ENCODE measurements at places on chromosomes 13 and 19.

DNA sequence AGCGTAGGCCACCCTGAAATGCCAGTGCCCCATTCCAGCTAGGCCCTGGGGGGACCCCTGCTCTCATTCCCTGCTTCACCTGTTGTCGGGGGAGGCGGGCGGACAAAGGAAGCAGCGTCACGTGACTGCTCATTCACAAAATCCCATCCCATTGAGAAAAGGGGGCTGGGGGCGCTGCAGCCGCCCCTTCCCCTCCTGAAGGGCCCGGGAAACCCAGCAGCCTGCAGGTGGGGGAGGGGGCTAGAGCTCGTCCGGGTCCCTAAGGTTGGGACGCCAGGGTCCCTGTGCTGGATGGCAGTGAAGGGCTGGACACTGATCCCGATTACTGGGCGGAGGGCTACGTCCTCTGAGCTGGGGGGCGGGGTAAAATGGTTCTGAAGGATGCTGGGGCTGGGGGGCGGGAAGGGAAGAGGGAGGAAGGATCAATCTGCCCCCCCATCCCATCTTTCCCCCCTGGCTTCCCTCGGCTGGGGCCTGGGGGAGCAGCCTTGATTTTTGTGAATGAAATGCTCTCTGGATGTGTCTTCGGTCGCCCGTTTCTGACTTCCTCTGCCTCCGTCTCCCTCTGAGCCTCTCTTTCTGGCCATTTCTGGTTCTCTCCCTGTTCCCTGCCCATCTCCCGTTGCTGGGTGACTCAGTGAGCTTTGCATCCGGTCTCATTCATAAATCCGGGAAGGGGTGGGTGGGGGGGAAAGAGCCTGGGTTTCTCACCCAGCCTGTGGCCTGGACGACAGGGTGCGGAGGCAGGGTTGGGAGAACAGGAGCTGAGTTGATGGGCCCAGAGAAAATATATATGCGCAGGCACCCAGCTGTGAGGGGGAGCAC, 816 bp downstream of the SPRED3 start:
- no peak for DNase-seq

DNA sequence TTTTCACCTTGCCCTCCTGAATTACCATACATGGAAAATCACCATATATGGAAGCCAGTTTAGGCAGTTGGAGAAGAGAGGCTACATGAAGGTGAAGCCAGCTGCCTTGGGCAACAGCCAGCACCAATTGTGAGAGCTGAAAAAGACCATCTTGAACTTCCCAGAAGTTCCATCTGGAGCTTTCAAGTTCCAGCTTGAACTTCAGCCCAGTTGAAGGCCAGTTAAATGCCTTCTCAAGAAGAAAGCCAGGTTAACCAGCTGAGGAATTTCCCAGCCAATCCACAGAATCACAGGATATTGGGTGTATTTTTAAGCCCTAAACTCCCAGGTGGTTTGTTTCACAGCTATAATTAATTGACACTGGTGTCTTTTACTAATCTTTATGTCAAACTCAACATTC, 713.6 kb upstream of the MIR17HG start:
- no peak for DNase-seq

DNA sequence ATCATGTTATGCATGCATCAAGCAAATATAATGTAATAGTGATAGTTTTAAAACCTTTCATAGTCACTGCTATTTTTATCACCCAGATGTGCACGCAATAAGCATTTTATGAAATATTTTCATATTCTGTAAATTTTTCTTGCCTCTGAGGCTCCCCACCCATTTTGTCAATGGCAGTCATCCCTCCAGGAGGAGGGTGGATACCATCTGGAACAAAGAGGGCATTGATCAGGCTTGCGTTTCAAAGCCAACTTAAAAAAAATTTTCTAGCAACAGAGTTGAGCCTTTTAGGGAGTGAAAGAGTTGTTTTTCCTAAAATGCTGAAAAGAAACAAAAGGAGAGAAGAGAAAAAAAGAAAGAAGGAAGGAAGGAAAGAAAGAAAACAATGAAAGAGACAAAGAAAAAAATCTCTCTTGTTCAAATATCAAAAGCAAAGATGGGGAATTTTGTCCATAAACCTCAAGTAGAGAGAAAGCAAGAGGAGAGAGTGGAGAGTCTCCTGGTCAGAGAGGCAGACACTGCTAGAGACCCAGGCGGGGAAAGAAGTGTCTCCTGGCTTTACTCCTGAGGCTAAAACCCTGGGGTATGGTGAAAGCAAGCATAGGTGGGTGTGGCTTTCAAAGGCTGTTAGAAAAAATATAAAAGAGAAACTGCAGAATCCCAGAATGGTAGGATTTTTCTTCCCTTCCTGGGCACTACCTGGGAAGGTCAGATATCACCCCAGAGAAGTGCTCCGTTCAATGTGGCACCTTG, 63.6 kb upstream of the KLF12 start:
- no peak for DNase-seq

GRCh38 chr19:47778954-47779351, 450 bp downstream of the SELENOW start:
- DNase-seq, result no peak

DNA sequence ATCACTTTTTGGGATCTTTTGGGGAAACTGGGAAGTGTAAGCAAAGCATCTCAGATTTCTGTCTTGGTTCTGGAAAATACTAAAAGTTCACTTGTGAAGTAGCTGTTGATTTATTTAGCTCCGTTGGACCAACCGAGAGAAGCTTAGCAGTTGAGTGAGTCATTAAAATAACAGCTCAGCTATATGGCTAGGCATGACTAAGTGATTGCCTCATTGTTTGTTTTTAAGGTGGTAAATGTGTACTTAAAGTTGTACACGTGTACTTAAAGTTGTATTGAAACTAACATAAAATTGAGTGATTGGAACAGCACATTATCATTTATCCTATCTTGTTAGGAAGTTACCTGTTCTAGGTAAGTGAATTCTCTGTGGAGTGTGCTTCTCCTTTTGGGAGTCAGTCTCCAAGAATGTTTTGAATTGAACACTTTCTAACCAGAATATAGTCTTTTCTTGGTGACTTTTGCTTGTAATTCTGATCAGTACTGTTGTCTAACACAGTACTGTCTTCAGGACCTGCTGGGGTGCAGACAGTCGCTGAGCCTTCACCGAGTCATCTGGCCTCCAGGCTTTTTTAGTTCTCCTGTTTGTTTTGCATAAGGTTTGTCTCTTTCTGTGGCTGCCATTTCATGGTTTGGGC, 2.9 kb upstream of the DCUN1D2 start:
- DNase-seq, result peak; percentile 82

DNA sequence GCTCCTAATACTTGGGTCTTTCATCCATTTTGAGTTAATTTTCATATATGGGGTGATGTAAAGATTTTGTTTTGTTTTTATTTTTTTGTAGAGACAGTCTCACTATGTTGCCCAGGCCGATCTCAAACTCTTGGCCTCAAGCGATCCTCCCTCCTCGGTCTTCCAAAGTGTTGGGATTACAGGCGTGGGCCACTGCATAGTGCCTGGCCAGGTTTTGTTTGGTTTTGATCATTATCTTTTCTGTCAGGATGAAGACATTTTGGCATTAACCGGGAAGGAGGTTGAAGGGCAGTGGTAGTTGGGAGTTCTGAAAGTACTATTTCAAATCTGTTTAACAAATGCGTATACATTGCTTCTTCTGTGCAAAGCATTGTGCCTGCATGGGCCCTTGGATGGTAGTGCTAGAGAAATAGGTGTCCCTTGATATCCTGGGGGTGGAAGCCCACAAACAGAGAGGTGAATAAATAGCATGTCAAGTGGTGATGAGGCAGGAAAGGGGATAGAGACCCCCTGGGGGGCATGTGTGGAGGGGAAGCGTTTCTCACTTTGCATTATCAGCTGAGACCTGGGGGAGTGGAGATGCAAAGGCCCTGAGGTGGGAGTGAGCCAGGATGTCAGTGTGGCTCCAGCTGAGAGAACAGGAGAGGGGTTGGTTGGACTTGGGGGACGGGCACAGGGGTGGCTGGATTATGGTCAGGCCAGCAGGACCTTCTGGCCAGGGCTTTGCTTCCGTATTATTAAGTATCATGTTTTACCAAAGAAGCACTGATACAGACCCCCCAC, 41.4 kb downstream of the GATAD2A start:
- no peak for DNase-seq

GRCh38 chr19:4678881-4679790, 9.0 kb upstream of the MYDGF start:
- DNase-seq, result no peak

GRCh38 chr19:45403781-45404556, 900 bp downstream of the PPP1R13L start:
- DNase-seq, result peak; percentile 16

- DNase-seq, result no peak
Observed at GRCh38 chr13:77000475-77000874, 8.6 kb downstream of the CLN5 start.

DNA sequence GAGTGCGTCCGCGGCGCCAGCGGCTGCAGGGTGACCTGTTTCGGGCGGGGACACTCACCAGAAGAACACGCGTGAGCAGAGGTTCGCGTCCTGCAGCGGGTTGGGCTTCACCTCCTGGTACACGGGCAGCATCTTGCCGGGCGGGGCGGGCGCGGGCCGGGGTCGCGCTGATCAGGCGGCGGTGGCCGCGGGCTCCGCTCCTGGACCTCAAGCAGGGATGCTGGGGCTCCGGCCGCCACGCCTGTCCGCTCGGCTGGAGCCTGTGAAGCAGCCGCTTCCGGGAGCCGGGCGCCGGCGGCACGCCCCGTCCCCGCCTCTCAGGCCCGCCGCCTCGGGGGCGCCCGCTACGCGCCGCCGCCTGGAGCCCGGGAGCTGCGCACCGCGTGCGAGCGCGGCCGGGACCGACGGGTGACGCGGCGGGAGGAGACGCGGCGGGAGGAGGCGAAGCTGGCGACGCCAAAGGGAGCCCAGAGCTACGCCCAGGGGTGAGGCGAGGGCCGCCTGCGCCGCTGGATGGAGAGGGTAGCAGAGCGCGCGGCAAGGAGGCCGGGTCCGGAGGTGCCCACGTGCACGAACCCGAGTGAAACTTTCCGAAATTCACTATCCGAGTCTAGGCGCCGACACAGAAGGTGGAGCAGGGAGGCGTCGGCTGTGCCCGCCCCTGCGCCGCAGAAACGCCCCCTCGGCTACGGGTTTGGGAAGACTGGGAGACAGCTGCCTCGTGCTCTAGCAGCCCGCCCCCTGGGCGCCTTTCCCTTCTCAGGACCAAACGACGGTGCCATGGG, at the start of gene ABCC4:
Gene ABCC4 (minus strand): TSS at position 269 of the 785 bp plus-strand sequence. CDS start 137 bp downstream, at position 132.
- peak; percentile 84 for DNase-seq

- no peak for DNase-seq
Observed at GRCh38 chr13:44758630-44759383, 182.7 kb upstream of the TSC22D1 start.

- DNase-seq, result no peak
Observed at GRCh38 chr19:39937094-39937720, 2.8 kb upstream of the FCGBP start.

DNA sequence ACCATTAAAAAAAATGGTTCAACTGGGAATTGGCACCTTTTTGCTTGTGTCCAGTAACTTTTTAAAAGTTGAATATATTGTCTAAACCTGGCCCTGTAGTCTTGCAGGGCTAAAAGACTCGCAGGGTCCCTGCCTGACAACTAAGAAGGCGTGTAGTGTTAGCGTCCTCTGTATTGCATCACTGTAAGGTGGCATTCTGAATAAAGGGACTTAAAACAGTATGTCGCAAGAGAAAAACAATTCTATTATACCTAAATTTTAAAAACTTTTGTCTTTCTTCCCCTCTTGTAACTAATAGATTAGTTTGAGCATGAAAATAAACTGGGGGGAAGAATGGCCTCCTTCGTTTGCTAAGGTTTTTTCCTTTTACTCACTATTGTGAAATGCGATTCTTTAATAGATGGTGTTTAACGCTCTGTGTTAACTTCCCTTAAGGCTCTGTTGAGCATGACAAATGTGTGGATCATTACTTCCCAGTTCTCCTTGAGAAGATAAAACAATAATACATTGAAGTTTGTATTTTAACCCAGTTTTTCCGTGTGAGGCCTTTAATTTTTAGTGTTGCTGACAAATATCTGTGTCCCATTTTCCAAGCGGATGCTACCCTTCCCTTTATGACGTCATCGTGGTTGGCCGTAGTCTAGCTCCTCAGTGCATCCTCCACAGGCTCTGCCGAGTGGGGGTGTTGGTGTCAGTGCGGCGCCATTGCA, 134.6 kb downstream of the KATNAL1 start:
- no peak for DNase-seq

DNA sequence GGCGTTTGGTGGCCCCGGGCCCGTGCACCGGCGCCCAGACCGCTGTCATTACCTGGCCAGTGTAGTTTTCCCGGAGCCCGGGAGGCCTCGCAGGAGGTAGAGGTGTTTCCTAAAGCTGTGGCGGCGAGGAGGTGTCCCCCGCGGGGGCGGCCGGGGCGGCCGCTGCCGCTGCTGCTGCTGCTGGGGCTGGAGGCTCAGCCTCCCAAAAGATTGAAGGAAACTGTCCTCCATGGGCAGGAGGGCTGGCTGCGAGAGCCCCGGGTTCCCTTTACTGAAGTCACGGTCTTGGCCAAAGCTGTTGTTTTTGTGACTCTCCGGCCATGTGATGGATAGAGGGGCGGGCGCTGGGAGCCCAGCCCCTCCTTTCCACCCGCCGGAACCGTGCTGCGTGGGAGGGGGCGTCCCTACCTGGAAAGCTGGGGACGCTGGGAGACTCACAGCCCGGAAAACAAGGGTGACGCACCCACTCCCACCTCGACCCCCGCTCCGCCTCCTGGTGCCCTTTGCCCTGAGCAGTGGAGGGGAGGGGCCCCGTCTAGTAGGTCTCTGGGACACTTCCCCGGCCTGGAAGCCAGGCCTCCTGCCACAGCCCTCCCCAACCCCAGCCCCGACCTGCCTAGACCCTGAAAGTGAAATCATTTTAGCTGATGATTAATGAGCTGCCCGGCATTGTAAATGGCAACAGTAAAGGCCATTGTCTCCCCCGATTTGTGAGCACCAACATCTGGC, at the start of gene N4BP2L1:
Gene N4BP2L1 (minus strand): TSS at position 279 of the 729 bp plus-strand sequence. CDS start 48 bp downstream, at position 231.
- peak; percentile 26 for DNase-seq

DNA sequence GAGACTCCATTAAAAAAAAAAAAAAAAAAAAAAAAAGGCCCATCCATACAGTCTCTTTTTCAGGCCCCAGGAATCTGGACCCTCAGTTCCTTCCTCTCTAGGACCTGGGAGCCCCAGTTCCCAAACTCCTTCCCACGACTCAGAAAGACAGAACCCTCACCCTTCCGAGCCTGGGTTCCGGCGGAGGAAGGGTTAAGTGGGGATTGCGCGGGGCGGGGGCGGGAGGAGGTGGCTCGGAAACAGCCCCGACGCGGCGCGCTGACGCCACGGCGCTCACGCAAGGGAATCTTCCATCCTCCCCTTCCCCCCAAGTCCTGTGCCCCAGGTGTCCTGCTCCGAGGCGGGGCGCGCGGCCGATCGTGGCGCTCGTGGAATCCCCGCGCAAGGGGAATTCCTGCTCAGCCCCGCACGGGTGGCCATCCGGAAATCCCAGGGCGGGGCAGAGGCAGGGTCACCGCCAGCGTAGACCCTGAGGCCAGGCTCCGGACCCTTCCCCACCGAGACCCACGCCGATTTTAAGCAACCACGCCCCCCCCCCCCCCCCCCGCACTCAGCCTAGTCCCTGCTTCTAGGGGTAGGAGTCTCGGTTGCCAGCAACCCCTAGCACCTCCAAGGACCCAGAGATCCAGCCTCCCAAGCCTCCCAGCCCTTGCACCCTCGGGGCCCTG, 659 bp downstream of the NFKBID start:
- DNase-seq, result no peak
